ENCODE measurements at places on chromosomes 2 and 18.

DNA sequence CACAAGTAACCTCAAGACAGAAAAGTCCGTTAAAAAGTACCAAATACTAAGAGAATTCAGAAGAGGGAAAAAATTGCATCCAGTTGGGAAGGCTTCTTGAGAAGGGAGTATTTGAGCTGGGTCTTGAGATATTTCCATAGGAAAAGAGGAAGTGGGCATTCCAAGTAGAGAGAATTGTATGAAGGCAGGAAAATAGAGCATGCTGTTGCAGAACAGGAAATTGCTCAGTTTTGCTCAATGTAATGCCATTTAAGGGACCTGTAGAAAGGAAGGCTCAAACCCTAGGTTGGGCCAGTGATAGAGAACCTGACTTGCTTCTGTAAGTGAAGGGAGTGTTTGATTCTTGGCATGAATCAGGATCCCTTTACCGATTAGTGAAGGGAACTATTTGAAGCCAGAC, 1.0 kb upstream of the ZC3H8 start:
- no peak for DNase-seq

DNA sequence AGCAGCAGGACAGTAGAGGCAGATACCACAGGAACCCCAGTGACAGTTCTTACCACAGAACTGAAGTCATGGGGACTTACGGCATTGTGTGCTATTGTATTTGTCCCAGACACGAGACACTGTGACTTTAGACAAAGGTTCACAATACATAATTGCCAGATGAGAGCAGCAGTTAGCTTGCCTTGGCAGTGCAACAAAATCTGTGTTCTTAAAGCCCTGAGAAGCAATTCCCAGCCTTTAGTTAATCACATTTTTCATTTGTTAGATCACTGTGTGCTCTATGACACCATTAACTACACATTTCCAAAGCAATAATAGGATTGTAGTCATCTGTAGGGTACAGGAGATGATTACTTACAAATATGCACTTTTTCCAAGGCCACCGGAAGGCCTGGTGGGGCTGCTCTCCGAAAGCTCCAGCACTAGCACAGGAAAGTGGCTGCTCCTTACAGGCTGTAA, 97.5 kb upstream of the LDLRAD4 start:
- DNase-seq, result no peak

- DNase-seq, result no peak
These were observed 311.8 kb upstream of the ST6GAL2 start for GRCh38 chr2:107197594-107198294.

- no peak for DNase-seq
These were observed 142.0 kb downstream of the SCG2 start for GRCh38 chr2:223460209-223460608.

GRCh38 chr2:188853307-188853706, 120.9 kb upstream of the COL3A1 start:
- no peak for DNase-seq

- DNase-seq, result no peak
These were observed 10.5 kb downstream of the PCARE start for GRCh38 chr2:29063646-29064345.

DNA sequence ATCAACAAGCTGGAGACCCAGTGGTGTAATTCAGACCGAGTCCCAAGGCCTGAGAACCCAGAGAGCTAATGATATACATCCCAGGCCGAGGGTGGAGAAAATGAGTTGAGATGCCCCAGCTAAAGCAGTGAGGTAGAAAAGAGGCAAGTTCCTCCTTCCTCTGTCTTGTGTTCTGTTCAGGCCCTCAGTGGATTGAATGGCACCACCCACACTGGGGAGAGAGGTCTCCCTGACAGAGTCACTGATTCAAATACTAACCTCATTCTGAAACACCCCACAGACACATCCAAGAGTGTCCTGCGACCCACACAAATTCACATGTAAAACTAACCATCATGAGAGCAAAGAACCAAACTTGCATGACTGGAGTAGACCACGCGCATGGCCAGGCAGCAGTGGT, 215.3 kb downstream of the ANAPC1 start:
- DNase-seq, result no peak

GRCh38 chr2:72755647-72756423, 70.0 kb downstream of the EXOC6B start:
- DNase-seq, result no peak

- no peak for DNase-seq
These were observed 81.5 kb downstream of the LDLRAD4 start for GRCh38 chr18:13300029-13300428.

- no peak for DNase-seq
These were observed 382.6 kb downstream of the EPHA4 start for GRCh38 chr2:221189431-221190067.

DNA sequence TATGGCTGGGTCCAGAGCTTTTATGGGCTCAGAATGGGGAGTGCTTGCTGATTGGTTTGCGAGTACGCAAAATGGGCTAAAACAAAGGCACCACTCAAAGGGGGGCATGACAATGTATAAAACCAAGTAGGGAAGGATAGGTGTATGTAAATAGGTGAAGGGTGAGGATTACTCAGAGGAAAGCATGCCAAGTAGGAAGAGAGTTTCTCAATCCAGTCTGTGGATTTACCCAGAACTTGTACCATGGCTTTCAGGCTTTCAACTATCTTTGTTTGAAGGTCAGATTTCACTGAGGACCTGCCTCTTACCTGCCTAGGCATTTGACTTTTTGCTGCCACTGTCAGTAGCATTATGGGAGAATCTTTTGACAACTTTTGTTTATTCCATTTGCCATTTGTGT, 92.3 kb downstream of the RAB3GAP1 start:
- no peak for DNase-seq

DNA sequence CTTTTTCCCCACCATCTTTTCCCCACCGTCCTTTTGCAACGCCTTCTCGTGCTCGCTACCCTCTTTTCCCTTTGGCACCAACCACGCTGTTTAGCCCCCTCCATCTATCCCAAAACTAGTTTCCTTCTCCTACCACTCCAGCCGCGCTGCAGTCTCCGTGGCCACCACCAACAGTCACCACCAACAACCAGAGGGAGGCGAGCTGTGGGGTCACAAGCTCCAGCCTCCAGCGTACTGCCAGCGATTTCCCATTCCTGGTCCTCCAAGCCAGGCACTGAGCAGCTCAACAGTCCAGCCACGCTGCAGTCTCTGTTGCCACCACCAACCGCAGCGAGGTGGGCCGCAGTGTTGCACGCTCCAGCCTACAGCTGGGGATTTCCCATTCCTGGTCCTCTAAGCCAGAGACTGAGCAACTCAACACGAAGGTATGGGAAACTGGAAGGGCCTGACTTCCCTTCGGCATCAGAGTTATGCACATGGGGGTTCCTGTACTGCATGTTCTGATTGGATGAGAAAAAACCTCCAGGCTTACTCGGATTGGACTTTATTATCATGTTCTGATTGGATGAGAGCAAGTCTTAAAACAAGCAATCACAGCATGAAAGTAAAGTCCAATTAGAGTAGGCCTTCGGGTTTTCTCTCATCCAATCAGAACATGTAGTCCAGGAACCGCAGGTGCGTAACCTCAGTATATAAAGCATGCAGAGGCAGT, 42.3 kb upstream of the IMP4 start:
- DNase-seq, result no peak

GRCh38 chr18:58264840-58265239, 220.8 kb downstream of the NEDD4L start:
- DNase-seq, result no peak

GRCh38 chr2:74333175-74333574, 10.0 kb downstream of the SLC4A5 start:
- no peak for DNase-seq

- no peak for DNase-seq
These were observed 375.9 kb downstream of the TNS1 start for GRCh38 chr2:217626926-217627325.

DNA sequence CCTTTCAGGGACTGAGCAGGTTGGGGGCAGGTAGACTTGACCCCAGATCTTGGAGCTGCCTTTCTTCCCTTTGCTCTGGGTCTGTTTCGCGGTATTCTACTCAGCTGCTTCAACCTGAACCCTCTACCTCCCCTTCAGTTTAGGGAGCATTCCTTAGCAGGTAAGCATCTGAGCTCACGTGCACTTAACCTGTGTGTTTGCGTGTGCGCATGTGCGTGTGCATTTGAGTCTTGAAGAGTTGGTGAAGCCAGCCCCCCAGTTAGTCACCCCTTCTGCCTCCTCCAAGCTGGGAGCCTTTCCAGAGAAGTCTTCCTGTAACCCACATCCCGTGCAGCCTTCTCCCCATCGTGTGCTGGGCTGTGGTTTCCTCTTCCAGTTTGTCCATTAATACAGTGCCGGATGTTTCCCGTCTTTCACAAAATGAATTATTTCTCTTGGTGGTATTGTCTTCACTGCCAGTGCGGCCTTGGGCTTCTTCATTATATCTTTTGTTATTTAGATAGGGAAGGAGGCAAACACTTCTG, 33.2 kb downstream of the B3GNT2 start:
- DNase-seq, result no peak

GRCh38 chr2:231683292-231684235, 24.8 kb upstream of the PTMA start:
- no peak for DNase-seq

GRCh38 chr2:191857259-191857805, 10.4 kb upstream of the CAVIN2 start:
- no peak for DNase-seq

GRCh38 chr2:120251078-120251477, 1.6 kb upstream of the RALB start:
- no peak for DNase-seq

DNA sequence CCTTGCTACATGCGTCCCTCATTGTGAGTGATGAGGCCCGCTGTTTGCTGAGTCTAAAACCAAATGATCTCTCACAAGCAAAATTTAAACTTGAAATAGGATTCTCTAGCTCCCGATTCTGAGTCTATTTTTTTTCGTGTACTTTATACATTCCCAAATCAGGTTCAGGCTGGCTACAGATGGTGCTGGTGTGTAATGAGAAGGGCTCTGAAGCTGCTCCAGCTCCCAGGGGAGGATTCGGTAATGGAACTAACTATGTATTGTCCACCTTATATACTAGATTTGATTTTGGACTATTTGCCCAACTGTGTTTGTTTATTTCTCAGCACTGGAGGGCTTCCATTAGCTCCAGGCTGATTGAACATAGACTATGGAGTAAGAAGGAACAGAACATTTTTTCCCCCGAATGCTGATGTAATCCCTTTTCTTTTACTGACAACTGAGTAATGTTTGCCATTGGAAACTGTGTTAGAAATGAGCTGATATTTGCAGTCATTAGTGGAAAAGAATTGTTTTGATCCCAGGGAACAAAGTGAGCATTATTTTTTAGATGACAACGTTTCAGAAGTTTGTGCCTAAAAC, 274.0 kb upstream of the FIGN start:
- DNase-seq, result no peak

GRCh38 chr2:72292433-72292832, 144.8 kb upstream of the CYP26B1 start:
- no peak for DNase-seq

DNA sequence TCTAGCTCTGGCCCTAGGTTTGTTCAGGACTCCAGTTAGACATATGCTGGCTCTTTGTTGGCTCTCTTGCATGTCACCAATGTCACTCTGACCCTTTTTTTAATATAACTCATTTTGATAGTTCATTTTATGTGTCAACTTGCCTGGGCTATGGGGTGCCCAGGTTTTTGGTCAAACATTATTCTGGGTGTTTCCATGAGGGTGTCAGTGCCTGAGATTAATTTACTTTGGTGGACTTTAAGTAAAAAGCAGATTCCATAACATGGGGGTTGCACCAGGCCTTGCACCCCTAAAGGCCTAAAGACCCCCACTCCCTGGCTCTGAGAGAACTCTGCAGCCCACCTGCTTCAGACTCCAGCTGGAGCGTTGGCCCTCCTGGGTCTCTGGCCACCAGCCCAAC, 48.1 kb upstream of the SNTG2 start:
- DNase-seq, result no peak

DNA sequence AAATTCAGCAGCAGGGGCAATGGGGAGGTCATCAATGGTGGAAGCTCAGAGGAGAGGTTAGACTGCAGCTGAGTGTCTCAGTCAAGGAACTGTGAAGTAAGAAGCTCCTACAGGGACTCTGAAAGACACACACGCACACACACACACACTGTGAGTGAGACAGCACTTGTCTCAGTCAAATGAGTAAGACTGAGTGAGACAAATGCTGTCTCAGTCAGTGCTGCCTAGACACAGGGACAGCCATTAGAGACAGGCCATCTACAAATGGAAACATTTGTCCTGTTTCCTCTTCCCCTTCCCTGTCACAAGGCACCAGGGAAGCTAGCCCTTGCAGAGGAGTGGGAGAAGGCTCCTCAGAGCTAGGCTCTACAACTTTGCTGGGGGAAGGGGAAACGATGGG, 577.4 kb upstream of the GCFC2 start:
- DNase-seq, result no peak

- no peak for DNase-seq
These were observed 47.1 kb downstream of the SLC4A1AP start for GRCh38 chr2:27710640-27711430.

- no peak for DNase-seq
These were observed 79.1 kb upstream of the CYP1B1 start for GRCh38 chr2:38155015-38155414.

- no peak for DNase-seq
These were observed 84.7 kb downstream of the RBMS1 start for GRCh38 chr2:160408959-160409291.

GRCh38 chr2:4445821-4446220, 742.4 kb downstream of the DCDC2C start:
- DNase-seq, result no peak

GRCh38 chr2:54176577-54176976, 61.2 kb downstream of the ACYP2 start:
- peak; percentile 23 for DNase-seq

- no peak for DNase-seq
These were observed 1.2 kb downstream of the TFPI start for GRCh38 chr2:187552828-187553681.

DNA sequence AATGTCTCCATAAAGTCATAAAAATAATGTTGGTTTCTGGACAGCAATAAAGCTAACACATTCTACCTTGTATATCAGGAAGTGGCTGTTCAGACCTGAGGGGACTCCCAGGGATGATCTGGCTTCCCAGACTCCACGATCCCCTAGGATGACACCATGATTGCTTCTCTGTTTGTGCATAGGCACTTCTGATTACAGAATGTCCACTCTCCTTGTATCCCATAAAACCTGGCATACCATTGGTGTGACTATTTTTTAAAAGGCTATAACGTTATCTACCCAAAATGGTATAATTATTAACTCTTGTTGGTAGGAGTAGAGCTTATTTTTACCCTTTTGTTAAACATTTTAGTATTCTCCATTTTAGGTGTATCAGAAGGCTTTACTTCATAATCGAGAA, 57.1 kb downstream of the PTH2R start:
- DNase-seq, result no peak

- DNase-seq, result no peak
These were observed 29.3 kb downstream of the GPR55 start for GRCh38 chr2:230895536-230896345.

GRCh38 chr2:43960921-43961320, 34.9 kb downstream of the LRPPRC start:
- DNase-seq, result no peak

GRCh38 chr2:80288576-80288975, 16.0 kb downstream of the LRRTM1 start:
- no peak for DNase-seq

GRCh38 chr18:7256618-7257425, 25.9 kb downstream of the LRRC30 start:
- no peak for DNase-seq
